ENCODE measurements at places on chromosomes 5 and 9. TPM values are rescaled to one million over a fixed set of nuclear protein-coding genes. Genes with fewer than 3 reads are reported as not detected.

- H3K36me3 ChIP-seq = peaks cover 45% of the 10 kb centered on the region
- no peaks in the 10 kb centered on the region for H3K27me3 ChIP-seq
- H3K4me3 ChIP-seq = peak overlapping the region; percentile 92
- peaks cover 43% of the 10 kb centered on the region for H3K4me1 ChIP-seq
- peak overlapping the region; percentile 95 for H3K27ac ChIP-seq
Measured at GRCh38 chr5:169637549-169638121, 560 bp downstream of the DOCK2 start.

DNA sequence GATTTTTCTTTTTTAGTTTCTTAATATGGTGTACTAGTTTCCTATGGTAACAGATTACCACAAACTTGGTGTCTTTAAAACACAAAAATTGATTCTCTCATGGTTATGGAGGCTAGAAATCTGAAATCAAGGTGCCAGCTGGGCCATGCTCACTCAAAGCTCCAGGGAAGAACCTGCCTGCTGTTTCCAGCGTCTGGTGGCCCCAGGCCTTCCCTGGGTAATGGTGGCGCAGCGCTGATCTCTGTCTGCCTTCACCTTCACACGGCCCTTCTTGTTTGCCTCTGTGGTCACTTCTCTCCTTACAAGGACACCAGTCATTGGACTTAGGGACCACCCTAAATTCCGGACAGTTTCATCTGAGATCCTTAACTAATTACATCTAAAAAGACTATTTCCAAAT is 70.5 kb upstream of the GFPT2 start:
- no peak overlapping the region for H3K4me3 ChIP-seq
- H3K27me3 ChIP-seq = no peaks in the 10 kb centered on the region
- H3K4me1 ChIP-seq = no peaks in the 10 kb centered on the region
- H3K36me3 ChIP-seq = no peaks in the 10 kb centered on the region
- no peak overlapping the region for H3K27ac ChIP-seq
- ATAC-seq = no peak

GRCh38 chr5:39465097-39465496 is 40.3 kb upstream of the DAB2 start:
- peaks cover 32% of the 10 kb centered on the region for H3K27me3 ChIP-seq
- H3K36me3 ChIP-seq = no peaks in the 10 kb centered on the region
- H3K4me1 ChIP-seq = no peaks in the 10 kb centered on the region
- H3K27ac ChIP-seq = no peak overlapping the region
- no peak for ATAC-seq
- no peak overlapping the region for H3K4me3 ChIP-seq

The IL17B gene
- total RNA-seq = not detected

The FOXD4L3 gene
- total RNA-seq = not detected

The THBS4 gene
- total RNA-seq = 1.7 TPM
